ENCODE measurements at places on chromosomes 1 and 21.

DNA sequence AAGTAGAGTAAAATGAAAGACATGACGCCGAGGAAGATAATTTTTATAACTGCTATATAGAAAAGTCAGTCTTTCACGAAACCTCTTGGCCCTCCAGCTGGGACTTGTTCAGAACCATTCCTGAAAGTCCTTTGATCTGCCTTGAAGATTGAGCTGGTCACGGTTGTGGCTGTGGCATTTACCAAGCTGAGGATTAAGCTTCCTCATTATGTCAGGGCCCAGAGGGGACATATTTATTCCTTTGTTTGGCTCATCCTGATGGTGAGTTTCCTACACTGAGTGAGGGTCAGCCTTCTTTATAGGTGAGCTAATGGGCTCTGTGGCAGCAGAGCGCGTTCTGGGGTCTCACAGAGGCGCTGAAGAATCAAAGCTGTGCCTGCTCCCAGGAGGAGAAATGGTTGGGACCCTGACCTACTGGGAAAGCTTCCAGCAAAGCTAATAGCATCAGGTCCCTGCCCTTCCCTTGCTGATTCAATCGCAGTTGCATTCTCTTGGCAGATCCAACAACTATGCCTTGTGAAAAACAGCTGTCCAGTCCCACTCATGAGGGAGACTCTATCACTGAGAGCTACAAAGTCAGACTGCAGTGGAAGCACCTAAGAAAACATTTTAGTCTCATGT lies 43.2 kb upstream of the PBX1 start:
- DNase-seq = no peak

DNA sequence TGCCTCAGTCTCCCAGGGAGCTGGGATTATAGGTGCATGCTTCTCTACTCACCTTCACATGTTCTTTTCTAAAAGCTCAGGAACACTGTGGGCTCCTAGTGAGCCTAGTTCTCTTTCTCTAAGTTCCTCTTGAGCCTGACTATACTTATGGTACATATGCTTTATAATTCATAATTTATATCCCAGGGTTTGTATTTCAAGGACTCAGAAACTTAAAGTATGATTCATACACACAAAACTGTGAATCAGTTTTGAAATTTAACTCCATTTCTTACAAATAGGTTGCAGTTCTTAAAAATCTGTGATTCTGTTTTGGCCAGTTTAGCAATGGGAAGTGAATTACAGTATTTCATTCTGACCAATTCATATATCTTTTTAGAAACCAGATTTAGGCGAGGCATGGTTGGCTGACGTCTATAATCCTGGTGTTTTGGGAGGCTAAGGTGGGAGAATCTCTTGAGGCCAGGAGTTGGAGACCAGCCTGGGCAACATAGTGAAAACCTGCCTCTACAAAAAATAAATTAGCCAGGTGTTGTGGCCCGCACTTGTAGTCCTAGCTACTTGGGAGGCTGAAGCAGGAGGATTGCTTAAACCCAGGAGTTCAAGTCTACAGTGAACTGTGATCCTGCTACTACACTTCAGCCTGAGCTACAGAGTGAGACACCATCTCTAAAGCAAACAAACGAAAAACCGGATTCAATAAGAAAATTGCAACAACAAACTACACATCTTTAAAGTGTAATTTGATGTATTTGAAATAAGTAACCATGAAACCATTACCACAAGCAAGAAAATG lies 15.6 kb downstream of the RASAL2 start:
- DNase-seq = no peak

DNA sequence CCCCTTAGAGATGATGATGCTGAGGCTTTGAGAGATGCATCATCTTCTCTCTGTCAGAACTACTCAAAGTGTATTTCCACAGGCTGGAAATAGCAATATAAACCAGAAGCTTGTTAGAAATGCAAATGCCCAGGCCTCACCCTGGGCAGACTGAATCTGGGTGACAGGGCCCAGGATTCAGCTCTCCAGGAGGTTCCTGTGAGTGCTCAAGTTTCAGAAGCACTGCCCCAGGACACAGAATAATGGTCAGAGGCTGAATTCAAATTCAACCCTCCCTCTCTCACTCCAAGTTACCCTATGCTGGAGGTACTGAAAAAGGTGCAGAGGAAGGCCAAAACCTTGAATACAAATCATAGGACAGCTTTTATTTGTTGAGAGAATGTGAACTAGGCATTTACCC lies 98.5 kb upstream of the NGF start:
- no peak for DNase-seq

GRCh38 chr21:17467392-17467791 lies 45.5 kb upstream of the CXADR start:
- DNase-seq = no peak

DNA sequence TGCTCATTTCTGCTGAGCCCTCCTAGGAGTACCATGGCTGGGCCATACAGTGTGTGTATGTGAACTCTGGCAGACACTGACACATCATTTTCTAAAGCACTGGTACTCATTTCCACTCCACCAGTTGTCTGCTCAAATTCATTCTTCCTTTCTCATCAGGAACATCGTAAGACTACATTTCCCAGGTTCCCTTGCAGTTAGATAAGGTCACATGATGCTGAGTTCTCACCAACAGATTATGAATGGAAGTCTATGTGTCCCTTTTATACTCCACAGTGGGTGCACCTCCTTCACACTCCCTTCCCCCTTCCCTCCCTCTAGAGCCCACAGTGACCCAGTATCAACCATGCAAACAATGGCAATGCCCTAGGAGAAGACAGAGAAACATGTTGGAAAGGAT lies 38.3 kb upstream of the PAX7 start:
- DNase-seq = no peak

DNA sequence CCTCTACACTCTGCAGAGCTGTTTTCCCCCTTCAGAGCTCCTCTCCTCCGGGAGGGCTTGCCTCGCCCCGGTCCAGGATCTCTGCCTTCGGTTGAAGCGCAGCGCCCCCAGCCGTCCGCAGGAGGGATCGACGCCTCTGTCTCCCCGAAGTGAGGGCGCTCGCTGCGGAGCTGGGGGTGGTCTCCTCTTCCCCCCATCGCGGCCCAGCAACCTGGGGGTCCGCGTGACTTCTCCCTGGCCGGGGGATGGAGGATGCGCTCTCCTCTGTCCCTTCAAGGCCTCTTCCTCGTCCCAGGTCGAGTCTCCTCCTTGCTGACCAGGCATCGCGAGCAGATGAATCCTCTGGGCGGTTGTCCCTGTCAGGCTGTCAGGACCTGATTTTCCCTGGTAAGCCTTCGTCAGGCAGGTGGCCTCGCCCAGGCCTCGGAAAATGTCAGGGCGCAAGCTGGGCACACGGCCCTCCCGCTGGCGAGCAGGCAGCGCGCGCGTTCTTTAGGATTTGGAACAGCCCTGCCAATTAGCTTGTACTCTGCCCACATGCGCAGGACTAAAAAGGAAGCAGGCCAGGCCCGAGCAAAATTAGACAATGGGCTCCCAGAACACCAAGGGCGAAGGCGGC lies 90.5 kb downstream of the EDEM3 start:
- DNase-seq = peak; percentile 23

DNA sequence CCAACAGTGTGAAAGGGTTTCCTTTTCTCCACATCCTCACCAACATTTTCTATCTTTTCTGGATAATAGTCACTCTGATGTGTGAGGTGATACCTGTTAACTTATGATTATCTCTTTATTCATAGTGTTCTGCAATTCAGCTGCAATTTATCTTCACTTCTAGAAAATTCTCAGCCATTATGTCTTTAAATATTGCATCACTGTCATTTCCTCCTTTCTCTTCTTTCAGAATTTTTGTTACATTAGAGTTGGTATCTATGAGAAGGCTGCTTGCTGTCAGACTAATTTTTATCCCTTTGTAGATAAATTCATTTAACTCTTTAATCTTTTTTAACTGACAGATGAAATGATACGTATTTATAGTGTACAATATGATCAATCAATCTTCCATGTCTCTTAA lies 30.5 kb upstream of the ATF3 start:
- DNase-seq = no peak

DNA sequence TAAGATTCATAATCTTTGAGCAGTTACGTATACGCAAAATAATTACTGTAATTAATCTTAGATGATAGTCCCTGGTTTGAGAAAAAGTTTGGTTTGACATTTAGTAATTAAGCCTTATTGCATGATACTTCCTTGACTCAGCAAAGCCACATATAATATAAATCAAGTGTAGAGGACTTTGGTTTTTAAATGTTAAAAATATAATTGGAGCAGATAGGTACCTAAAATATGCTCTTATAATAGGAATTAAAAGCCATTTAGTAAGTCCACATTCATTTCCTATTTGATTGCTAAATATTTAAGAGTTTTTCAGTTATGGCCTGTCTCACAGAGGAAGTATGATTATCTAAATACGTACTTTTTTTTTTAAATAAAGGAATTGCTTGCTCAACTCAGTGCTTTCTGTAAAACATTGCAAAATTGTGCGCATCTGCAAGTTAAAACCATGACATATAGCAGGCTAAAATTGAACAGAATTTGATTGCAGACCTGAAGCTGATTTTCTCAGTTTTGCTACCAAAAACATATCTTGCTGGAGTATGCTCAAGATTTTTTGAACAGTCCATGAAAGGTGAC lies 20.4 kb downstream of the RPE65 start:
- DNase-seq = no peak

- no peak for DNase-seq
These were observed 97.3 kb downstream of the GLIS1 start for GRCh38 chr1:53641481-53642214.

DNA sequence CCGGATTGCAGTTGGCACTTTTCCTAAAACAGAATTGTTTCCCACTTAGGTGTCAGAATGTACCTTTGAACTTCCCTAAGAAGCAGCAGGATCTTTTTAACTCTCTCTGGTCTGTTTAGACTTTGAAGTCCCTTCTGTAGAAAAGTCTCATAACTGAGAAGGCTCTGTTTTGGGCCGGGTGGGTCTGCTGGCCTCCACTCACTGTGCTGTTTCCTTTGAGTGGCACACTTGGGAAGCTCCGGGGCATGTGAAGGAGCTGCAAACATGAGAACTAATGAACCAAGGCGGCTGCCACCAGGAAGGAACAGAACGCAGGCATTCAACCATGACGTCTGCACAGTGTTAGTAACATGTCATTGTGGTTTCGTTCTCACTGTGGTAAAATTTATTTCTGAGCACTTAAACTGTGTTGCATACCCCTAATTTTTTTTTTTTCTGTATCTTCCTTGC lies 19.5 kb upstream of the NCMAP start:
- DNase-seq = peak; percentile 73

DNA sequence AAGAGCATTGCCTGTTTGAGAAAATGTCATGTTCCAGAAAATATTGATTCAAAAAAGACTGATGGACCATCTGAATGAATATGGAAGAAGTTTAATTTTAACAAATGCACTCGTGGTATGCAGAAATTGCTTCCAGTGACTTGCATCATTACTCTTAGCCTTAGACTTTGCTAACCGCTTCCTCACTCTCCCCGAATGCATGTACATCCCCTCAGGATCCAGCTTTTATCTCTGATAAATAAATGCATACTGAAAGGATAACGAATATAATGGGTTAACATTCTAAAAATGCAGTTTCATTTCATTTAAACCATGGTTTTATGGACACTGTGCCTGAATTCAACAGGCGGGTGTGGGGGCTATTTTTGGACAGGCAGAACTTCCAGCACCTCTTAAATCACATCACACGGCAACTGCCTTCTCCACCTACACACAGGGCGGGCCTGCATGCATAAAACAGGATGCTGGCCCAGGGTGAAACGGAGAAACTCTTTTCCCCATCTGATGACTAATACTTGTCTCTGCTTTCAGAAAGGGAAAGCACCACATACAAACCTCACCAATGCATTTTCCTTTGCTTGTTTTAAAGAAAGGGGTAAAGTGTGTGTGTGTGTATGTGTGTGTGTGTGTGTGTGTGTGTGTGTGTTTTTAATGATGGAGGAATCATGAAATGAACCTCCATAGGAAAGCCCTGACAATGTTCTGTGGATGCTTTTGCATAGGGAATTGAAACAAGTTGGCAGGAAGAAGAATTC lies 48.7 kb downstream of the SPAG17 start:
- peak; percentile 17 for DNase-seq

DNA sequence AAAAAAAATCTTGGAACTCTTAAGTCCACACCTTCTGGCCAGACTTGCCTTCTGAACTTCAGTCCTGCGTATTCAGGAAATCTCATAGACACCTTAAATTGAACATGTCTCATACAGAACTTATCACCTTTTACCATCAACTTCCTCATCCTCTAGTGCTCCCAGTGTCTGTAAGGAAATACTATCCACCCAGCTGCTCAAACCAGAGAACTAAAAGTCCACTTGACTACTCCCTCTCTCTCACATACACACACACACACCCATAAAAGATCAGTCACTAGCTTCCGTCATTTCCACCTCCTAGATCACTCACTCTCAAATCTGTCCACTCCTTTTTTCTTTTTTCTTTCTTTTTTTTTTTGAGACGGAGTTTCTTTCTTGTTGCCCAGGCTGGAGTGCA lies 10.9 kb upstream of the CAP1 start:
- no peak for DNase-seq

DNA sequence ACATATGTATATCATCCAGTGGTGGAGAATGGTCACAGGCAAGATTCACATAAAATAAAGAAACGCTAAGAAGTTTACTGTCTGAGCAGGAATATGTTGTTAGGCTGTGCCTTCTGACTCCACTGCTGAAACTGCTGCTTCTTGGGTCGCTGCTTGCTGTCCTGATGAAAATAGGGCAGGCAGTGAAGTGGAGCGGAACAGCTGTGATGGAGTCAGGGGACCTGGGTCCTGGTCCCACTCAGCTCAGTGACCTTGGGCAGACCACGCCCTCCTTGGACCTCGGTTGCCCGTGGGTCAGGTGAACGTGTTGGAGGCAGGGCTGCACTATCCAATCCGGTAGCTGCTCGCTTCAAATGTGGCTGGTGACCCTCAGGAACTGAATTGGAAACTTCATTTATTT lies 33.4 kb upstream of the IFFO2 start:
- DNase-seq = no peak

GRCh38 chr1:99445486-99445885 lies 181.2 kb downstream of the PLPPR4 start:
- DNase-seq = no peak

DNA sequence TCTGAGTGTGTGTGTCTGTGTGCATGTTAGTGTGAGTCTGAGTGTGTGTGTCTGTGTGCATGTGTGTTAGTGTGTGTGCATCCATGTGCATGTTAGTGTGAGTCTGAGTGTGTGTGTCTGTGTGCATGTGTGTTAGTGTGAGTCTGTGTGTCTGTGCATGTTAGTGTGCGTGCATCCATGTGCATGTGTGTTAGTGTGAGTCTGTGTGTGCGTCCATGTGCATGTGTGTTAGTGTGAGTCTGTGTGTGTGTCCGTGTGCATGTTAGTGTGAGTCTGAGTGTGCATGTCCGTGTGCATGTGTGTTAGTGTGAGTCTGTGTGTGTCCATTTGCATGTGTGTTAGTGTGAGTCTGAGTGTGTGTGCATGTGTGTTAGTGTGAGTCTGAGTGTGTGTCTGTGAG lies 76.6 kb upstream of the ACTRT2 start:
- DNase-seq = no peak

DNA sequence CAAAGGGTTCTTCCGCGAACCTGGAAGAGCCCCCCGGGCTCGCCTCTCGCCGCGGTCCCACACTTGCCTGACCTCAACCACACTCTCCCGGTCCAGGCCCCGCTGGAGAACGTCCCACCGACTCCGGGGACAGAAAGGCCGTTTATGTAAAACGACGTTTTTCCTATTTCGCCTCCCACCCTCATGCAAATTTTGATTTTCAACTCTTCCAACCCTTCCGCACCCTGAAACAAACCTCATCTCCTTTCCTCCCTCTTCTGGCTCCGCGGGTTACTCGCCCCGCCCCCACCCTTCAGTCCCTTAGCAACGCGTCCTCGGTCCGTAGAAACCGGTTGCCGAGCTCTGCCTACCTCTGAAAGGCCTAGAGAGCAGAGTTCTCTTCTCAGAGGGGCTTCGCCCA lies at the start of gene C1orf141:
C1orf141 (minus strand) TSS at position 276 of the 400 bp plus-strand sequence. CDS start 7,730 bp downstream, outside the sequence.
- no peak for DNase-seq

GRCh38 chr1:114347431-114348209 lies 163.4 kb downstream of the TRIM33 start:
- no peak for DNase-seq

All from stimulated activated CD4-positive, alpha-beta T cell treated with anti-CD3 and anti-CD28 coated beads, Interleukin-4, amount 100 ng/mL, for 24 hours (primary cell).